ENCODE measurements at places on chromosomes 16 and 17.

DNA sequence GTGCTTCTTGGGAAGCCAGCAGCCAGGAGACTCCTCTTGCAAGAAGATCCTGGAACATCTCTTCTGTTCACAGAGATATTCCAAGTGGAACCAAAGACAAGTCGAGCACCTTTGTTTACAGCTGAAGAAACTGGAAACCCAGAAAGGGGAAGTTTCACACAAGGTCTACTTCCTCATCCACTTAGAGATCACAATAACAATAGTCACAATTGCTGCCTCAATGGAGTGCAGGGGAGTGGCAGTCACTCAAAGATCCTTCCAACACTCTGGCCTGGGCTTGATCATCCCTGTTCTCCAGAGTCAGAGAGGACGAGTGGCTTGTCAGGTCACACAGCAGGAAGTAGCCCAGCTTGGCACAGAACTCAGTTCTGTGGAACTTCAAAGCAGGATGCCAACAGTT lies 46.9 kb upstream of the SIAH1 start:
- no peak for DNase-seq

GRCh38 chr16:56941092-56941491 lies 9.2 kb downstream of the HERPUD1 start:
- no peak for DNase-seq

DNA sequence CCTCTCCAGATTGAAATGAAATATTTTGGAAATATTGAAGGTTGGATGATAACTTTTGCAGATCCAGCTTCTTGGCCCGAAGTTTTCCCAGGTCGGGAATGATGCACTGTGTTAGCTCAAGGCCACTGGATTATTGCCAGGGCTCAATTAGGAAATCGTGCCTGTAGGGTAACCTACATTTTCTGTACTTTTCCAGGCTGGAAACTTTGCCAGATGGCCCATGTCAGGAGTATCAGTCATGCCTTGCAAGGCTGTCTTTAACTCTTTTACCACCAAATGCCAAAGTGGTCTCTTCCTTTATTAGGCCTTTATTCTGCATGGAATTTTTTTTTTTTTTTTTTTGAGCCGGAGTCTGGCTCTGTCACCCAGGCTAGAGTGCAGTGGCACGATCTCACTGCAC lies 8.9 kb upstream of the SEC14L1 start:
- DNase-seq, result no peak

- DNase-seq, result no peak
Measured at GRCh38 chr17:48498164-48498850, 32.5 kb downstream of the HOXB1 start.

DNA sequence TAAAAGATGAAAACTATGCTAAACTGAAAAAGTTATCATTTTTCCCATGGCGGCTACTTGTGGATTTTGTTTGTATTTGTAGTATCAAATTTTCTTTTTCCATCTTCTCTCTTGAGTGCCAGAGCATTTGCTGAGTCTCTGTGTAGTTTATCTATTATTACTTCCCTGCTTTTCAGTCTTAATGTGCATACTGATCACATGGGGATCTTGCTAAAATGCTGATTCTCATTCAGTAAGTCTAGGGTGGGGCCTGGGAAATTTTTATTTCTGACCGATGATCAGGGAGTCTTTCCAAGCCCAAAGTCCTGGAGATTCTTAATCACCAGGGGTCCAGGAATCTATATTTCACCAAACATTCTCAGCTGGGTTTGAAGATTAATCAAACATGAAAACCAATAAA lies 189.0 kb upstream of the GOT2 start:
- no peak for DNase-seq

DNA sequence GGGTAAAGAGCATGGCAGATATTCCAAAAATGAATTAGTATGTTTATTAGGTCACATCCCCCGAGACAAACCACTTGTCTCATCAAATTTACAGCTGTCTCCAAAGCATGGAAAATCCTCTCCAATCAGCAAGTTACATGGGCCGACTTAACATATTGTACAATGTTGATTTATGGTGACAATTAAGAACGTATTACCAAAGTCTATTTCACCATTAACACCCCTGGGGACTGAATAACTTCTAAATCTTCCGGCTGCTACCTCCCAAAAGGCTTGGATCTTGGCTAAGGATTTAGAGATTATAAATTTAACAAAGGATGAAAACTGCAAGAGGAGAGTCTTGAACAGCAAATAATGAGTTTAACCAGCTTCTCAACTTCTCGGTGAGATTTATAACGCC lies 311.9 kb downstream of the NPIPA8 start:
- DNase-seq, result no peak

DNA sequence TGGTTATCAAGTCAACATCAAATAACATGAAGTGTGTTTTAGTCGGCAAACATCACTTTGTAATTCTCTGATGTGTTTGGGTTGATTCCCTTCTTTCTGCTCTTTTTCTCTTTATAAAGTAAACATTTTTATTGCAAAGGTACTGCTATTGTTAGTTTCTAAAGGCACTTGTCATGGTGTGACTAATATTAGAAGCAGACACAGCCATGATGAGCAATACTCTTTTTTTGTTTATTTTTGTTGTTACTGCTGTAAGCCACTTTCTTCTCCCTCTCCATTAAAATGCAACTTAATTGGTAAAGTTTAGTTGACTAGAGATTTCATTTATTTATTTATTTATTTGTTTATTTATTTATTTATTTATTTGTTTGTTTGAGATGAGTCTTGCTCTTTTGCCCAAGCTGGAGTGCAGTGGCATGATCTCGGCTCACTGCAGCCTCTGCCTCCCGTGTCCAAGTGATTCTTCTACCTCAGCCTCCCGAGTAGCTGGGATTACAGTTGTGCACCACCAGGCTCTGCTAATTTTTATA lies 424.7 kb downstream of the WWOX start:
- DNase-seq, result no peak

DNA sequence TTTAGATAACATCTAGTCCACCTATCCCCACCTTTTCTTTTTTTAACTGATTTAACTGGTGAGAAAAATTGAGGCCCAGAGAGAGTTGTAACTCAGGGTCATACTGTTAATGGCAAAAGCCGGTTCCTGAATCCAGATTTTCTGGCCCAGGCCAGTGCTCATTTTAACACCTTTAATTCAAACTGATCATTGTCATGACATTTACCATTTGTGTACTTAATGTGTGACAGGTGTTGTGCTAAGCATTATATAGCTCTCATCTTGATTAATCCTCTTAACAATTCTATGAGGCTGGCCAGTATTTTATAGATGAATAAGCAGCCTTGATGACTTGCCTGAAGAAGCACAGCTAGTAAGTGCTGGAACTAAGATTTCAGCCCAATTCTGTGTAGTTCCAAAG lies 14.4 kb downstream of the RHOT1 start:
- DNase-seq, result no peak

GRCh38 chr17:8965394-8966168 lies at the start of gene PIK3R5:
TSS of gene PIK3R5 (minus strand) at chr17:8965707. CDS start at chr17:8911494, 54,213 bp downstream.
- DNase-seq, result peak; percentile 63

DNA sequence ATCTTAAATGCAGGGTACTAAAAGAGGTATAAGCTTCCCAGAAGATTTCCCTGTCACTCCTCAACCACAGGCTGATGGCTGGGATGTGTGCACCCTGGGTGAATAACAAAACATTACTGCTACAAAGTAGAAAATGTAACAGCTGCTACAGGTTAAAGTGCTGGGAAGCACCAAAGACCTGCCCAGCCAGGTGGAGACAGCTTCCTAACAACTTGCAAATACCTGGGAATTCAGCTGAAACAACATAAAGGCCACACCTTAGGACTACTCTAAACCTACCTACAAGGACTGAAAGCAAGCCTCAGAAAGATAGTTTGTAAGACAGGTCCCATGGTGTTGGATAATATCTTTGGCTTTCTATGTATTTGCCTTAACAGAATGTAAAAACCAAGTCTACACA lies 118.5 kb downstream of the CEP112 start:
- DNase-seq, result no peak

GRCh38 chr16:73536931-73537330 lies 489.0 kb upstream of the ZFHX3 start:
- DNase-seq, result no peak

GRCh38 chr17:14144508-14144907 lies 75.2 kb downstream of the COX10 start:
- DNase-seq, result no peak

- DNase-seq, result no peak
Measured at GRCh38 chr17:82154881-82155331, 56.9 kb upstream of the FASN start.

DNA sequence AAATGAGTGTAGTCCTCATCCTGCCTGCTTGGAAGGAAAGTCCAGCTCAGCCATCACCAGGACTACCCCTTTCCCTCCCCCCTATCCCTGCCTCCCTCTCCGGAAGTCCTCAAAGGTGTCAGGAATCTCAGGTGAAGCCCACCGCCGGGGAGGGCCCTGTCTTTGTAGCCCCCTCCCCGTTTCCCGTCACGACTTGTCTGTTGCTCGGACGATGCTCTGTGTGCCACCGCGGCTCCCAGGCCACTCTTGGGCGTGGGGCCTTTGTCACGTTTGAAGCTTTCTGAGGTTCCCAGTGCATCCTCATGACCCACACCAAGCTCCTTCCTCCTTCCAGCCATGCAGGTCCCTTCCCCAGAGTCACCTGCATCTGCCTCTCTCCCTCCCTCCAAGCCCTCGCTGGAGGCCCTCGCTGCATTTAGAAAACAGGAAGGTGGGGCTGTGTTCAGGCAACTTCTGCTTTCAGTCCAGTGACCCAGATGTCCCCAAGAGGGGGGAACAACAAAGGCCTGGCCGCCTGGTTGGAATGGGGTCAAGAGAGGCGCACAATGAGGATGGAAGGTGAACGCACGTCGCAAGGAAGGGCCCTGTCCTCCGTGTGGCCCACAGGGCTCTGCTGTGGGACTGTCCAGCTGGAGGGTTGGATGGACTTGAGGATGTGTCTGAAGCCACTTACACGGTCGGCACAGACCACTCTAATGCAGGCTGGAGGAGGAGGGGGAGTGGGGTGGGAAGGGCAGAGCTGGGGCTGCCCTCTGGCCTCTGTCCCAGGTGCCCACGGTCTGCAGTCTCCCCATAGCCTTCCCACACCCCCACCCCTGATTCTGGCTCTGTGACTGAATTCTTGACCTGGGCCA lies 59.9 kb downstream of the OR1D5 start:
- no peak for DNase-seq

Measured in activated CD4-positive, alpha-beta T cell treated with anti-CD3 and anti-CD28 coated beads for 1 hour (primary cell).